ENCODE measurements at places on chromosomes 1 and 21.
A peak's percentile ranks its signal among the peaks of the same experiment; 100 is the strongest.

- no peak for DNase-seq
Measured at GRCh38 chr1:229553621-229554130, 4.8 kb downstream of the ABCB10 start.

- DNase-seq: peak; percentile 16
Measured at GRCh38 chr1:8560611-8561544, 243.0 kb downstream of the SLC45A1 start.

DNA sequence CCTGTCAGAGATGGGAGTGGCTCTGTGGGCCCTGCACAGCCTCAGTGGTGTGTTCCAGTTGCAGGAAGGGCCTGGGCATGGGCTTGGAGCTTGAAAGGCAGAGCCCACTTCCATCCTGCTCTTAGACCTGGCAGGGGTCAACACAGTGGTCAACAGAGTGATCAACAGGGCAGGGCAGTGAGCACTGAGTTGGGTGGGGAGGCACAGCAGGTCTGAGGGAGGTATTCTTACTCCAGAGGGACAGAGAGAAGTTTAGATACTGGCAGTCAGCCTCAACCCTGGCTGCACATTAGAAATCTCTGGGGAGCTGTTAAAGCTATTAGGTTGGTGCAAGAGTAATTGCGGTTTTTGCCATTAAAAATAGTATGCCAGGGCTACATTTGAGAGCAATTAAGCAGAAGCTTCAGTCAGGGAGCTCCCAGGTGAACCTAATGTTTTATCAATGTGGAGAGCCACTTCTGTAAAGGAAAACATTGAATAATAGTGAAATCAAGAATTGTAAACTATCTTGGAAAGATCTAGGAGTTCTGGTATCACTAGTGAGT is 37.7 kb downstream of the SH3BGR start:
- DNase-seq: no peak

- DNase-seq: no peak
Measured at GRCh38 chr1:161678500-161678899, 15.6 kb downstream of the FCGR2B start.

- no peak for DNase-seq
Measured at GRCh38 chr1:32220746-32221580, 1.2 kb downstream of the TMEM234 start.

GRCh38 chr1:226708342-226708780 is 30.7 kb downstream of the ITPKB start:
- peak; percentile 14 for DNase-seq

GRCh38 chr1:18836654-18837053 is 22.8 kb downstream of the TAS1R2 start:
- no peak for DNase-seq

DNA sequence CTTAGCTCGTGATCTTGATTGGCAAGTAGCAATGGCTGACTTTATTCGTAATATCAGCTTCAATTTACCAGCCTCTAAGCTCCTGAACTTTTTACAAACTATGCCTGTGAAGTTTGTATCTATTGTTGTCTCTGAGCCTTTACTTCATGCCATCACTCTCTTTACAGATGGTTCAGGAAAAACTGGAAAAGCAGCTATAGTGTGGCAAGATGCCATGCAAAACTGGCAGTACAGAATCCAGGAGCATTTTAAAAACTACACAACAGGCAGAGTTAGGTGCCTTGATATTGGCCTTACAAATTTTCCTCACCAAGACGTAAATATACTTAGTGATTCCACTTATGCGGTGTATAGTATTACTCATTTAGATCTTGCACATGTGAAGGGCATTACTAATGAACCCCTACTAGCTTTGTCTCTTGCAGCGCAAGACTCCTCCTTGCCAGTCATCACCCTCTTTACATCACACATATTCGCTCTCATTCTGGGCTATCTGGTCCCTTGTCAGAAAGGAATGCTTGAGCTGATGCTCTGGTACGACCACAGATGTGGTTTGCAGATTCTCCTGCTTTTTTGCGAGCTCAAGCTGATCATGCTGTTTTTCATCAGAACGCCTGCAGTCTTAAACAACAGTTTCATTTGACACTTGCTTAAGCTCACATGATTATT is 36.3 kb downstream of the CLCA1 start:
- DNase-seq: no peak

DNA sequence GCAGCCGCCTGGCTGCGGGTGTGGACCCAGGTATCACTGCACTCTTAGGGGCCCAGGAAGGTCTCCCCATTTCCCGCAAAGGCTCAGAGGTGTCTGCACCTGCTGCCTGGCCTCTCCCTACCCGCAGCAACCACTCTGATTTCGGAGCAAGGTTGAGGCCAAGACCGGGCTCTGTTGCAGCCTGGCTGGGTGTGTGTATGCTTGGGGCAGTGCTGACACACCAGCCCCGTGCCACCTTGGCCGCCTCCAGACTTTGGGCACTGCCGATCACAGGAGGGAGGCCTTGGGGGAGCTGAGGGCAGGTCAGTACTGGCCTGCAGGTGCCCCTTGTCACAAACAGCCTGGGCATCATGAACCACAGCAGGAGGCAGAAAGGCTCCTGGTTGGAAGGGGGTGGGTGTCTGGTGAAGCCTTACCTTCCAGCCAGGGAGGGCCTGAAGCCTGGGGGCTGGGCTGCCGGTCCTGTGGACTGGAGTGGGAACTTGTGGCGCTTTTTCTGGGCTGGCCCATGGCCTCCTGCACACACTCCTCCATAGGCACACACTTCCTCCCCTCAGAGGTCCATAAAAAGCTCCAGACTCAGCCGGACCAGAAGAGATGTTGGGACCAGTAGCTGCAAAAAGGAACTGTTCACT is 519.5 kb downstream of the RWDD3 start:
- no peak for DNase-seq

GRCh38 chr1:183989078-183989577 is 48.4 kb downstream of the COLGALT2 start:
- peak; percentile 66 for DNase-seq

DNA sequence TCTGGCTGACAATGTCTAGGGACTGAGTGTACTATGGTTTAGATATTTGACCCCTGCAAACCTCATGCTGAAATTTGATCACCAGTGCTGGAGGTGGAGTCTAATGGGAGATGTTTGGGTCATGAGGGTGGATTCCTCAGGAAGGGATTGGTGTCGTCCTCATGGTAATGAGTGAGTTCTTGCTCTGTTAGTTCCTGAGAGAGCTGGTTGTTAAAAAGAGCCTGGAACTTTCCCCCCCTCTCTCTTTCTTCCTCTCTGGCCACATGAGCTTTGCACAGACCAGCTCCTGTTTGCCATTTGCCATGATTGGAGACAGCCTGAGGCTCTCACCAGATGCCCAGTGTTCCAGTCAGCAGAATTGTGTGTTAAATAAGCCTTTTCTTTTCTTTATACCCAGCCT is 36.6 kb upstream of the CNIH3 start:
- no peak for DNase-seq
